ENCODE measurements at places on chromosomes 16 and 17.
A peak's percentile ranks its signal among the peaks of the same experiment; 100 is the strongest.

DNA sequence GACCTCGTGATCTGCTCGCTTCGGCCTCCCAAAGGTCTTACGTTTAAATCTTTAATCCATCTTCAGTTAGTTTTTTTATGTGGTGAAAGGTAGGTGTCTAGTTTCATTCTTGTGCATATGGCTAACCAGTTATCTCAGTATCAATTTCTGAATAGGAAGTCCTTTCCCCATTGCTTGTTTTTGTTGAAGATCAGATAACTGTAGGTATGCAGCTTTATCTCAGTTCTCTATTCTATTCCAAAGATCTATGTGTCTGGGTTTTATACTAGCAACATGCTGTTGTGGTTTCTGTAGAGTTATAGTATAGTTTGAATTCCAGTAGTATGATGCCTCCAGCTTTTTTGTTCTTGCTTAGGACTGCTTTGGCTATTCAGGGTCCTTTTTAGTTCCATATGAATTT is 65.2 kb downstream of the TNFRSF13B start:
- no peak for DNase-seq

DNA sequence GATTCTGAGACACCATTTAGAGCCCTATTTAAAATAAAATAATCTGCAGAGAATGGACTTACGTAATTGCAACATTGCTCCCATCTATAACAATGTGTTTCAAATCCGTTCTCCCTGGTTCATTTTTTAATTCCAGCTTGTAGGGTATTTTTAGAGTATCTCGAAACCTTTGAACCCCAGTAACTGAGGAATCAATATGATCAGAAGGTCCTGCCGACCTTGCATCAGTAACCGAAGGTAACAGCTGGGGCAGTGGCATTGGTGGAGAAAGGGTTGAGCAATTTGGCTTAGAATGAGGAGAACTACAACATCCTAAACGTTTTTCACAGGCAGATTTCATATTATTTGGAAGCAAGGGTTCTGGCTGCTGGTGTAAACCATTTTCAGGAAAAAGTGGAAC is 49.3 kb downstream of the N4BP1 start:
- no peak for DNase-seq

- no peak for DNase-seq
Measured at GRCh38 chr16:47061204-47061603, 82.5 kb downstream of the NETO2 start.

DNA sequence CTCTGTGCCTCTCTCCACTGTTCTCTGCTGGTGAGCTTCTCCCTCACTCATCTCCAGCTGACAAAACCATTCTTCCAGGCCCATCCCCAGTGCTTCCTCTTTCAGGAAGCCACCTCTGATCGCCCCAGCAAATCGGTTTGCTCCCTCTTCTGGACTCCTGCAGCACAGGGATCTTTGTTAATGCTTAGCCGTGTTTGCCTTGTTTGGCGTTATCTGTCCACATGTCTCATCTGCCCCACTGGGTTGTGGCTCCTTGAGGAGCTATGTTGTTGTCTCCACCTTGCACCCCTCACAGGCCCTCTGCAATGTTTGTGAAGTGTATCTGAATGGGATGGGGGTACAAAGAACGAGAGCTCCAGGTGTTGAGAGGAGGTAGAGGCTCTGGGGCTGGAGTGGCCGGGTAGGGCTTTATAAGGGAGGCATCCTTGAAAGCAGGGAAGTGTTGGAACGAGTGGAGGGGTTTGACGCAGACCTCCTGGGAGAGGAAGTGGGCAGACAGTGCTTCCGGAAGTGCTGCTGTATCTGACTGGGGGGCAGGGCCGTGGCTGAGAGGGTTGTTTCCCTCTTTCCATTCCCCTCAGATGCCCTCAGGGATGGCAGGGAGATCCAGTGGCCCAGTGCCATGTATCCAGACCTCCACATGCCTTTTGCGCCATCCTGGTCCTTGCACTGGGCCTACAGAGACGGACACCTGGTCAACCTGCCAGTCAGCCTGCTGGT is 27.8 kb downstream of the CASKIN2 start:
- no peak for DNase-seq

- peak; percentile 16 for DNase-seq
Measured at GRCh38 chr16:29710227-29711219, 31.5 kb downstream of the QPRT start.

DNA sequence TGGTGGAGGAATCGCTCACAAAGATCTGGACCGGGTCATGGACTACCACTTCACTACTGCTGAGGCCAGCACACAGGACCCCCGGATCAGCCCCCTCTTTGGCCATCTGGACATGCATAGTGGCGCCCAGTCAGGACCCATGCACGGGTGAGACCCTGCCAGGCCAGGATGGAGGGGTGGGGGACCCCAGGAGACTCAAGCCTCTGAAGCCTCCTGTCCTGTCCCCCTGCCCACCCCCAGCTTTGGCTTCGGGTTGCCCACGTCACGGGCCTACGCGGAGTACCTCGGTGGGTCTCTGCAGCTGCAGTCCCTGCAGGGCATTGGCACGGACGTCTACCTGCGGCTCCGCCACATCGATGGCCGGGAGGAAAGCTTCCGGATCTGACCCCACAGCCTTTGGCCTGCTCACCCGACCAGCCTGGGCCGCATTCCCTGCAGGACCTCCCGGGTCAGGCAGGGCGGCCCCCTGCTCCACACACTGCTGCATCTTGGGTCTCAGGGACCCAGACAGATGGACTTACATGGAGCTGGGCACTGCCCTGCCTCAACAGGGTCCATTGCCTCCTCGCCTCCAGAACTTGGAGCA is 3.8 kb downstream of the BCKDK start:
- DNase-seq: no peak

GRCh38 chr17:1488826-1489270 is 3.6 kb downstream of the MYO1C start:
- no peak for DNase-seq

DNA sequence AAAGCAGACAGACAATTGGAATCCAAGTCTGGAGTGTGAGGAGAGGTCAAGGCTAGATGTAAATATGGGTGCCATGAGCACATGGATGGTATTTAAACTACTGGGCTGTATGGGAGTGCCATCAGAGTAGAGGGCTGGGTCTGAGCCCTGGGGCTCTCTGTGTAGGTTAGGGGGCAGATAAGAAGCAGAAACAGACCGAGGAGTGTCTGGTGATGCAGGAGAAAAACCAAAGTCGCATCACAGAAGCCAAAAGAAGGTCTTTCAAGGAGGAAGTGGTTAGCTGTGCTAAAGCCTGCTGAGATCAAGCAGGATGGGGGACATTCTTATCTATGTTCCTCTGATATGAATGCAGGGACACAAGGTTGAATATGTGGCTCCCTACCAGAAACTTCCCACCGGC is 1.9 kb downstream of the TSEN54 start:
- DNase-seq: no peak

- DNase-seq: no peak
Measured at GRCh38 chr16:79632289-79632688, 31.8 kb upstream of the MAF start.

DNA sequence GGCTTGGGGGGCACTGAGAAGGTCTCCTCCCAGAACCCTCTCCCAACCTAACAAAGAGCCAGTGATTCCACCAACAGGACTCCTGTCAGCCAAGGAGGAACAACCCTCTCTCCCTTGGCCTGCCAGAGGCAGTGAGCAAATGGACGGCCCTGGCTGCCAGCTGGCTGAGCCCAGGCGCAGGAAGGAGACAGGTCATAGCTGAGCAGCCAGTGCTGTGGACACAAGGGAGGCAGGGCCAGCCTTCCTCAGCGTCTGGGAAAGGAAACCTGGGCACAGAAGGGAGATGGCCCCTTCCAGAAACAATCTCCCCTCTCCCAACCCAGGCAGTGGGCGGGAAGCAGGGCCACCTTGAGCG is 2.1 kb downstream of the MPO start:
- no peak for DNase-seq

- no peak for DNase-seq
Measured at GRCh38 chr17:30924341-30924740, 2.6 kb downstream of the ADAP2 start.

Data from hypothalamus (tissue), 51 donors.